ENCODE measurements at places on chromosomes 16 and 17. TPM values are rescaled to one million over a fixed set of nuclear protein-coding genes. Genes with fewer than 3 reads are reported as not detected.

GRCh38 chr16:48531011-48531962 is 78.7 kb downstream of the N4BP1 start:
- no peaks in the 10 kb centered on the region for H3K27me3 ChIP-seq
- no peak for DNase-seq
- H3K4me3 ChIP-seq, result no peak overlapping the region
- H3K4me1 ChIP-seq, result peaks cover 17% of the 10 kb centered on the region
- H3K36me3 ChIP-seq, result no peaks in the 10 kb centered on the region

DNA sequence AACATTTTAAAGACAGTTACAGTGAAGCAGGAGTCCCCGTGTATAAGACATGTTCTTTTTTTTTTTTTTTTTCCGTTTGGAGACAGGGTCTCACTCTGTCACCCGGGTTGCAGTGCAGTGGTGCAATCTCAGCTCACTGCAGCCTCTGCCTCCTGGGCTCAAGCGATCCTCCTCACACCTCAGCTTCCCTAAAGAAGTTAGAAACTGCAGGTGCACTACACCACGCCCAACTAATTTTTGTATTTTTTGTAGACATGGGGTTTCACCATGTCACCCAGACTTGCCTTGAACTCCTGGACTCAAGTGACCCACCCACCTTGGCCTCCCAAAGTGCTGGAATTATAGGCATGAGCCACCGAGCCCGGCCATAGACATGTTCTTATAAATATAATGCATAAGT is 3.0 kb downstream of the EVI2B start:
- H3K4me1 ChIP-seq, result no peaks in the 10 kb centered on the region
- H3K4me3 ChIP-seq, result no peak overlapping the region
- DNase-seq, result no peak
- no peak overlapping the region for H3K27ac ChIP-seq
- no peaks in the 10 kb centered on the region for H3K36me3 ChIP-seq

DNA sequence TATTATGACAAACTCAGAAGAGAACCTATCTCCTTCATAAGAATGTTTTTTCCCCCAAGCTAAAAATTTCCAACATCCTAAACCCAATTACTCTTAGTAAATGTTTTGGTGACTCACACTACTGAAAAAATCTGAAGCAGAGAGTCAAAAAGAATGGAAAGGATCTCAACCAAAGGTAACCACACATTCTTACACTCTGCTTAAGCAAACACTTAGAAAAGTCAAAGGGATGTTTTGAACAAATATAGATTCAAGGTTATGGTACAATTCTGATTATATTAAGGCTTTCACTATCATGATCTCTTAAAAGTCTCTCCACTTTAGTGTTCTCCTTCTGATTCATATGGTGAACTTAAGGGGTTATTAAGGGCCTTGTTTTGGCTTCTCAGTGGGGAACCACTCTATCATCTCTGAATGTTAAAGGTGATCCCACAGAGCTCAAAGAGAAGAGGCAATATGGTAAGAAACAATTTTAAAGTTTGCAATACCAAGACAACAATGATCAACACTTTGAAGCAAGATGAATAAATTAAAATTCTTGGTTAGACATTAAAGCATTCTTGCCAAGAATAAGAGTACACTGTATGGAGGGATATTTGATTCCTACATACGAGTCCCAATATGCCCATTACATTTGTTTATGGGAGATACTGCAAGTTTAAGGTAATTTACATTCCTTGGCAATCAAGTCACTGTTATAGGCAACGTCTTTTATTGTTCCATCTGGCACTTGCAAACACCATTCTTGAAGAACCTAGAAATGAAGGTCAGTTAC is 69.2 kb downstream of the CDC27 start:
- peak; percentile 7 for DNase-seq
- H3K27me3 ChIP-seq, result no peaks in the 10 kb centered on the region
- peaks cover 12% of the 10 kb centered on the region for H3K4me1 ChIP-seq
- no peak overlapping the region for H3K4me3 ChIP-seq
- H3K27ac ChIP-seq, result no peak overlapping the region
- peaks cover 4% of the 10 kb centered on the region for H3K36me3 ChIP-seq

DNA sequence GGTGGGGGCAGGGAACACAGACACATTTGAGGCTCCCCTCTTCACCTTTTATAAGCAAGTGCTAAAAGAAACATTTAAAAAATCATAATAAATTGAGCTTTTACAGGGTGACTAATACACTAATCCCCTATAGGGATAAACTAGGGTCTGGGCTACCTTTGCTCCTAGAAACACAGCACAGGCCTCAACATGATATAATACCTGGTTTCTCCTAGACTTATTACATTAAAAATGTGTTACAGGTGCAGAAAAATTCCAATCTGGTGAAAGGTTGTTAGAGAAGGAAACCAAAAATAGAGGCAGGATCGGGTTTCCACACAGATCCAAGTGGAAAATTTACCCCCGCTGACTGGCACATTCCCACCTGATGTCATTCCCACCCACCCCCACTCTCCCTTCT is 124.7 kb upstream of the NOG start:
- H3K27ac ChIP-seq, result no peak overlapping the region
- no peaks in the 10 kb centered on the region for H3K36me3 ChIP-seq
- H3K4me1 ChIP-seq, result no peaks in the 10 kb centered on the region

GRCh38 chr17:78329263-78330059 is 30.4 kb downstream of the SOCS3 start:
- peaks cover 31% of the 10 kb centered on the region for H3K4me1 ChIP-seq
- no peak overlapping the region for H3K4me3 ChIP-seq
- no peaks in the 10 kb centered on the region for H3K36me3 ChIP-seq
- no peaks in the 10 kb centered on the region for H3K27me3 ChIP-seq
- DNase-seq, result peak; percentile 86
- peak overlapping the region; percentile 83 for H3K27ac ChIP-seq

DNA sequence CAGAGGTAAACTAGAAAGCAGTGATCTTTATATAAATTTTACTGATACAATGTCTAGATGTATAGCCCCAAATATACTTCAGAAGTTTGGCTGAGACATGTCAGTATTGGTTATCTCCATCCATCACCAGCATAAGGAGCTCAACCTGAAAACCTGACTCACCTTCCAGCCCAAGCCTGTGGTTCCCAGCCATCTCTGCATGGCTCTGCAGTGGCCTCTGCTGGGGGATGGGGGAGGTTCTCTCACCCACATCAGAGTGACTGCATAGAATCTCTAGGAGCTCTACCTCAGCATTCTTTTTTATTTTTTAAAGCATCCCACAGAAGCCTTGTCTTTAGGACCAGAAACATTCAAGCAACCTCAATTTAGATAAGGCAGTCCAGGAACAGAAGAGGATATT is 27.3 kb downstream of the USP7 start:
- peak; percentile 77 for DNase-seq
- no peak overlapping the region for H3K4me3 ChIP-seq

GRCh38 chr16:31148896-31149295 is 970 bp downstream of the PRSS36 start:
- no peak for DNase-seq
- no peak overlapping the region for H3K27ac ChIP-seq
- H3K27me3 ChIP-seq, result peaks cover 27% of the 10 kb centered on the region
- no peaks in the 10 kb centered on the region for H3K36me3 ChIP-seq

DNA sequence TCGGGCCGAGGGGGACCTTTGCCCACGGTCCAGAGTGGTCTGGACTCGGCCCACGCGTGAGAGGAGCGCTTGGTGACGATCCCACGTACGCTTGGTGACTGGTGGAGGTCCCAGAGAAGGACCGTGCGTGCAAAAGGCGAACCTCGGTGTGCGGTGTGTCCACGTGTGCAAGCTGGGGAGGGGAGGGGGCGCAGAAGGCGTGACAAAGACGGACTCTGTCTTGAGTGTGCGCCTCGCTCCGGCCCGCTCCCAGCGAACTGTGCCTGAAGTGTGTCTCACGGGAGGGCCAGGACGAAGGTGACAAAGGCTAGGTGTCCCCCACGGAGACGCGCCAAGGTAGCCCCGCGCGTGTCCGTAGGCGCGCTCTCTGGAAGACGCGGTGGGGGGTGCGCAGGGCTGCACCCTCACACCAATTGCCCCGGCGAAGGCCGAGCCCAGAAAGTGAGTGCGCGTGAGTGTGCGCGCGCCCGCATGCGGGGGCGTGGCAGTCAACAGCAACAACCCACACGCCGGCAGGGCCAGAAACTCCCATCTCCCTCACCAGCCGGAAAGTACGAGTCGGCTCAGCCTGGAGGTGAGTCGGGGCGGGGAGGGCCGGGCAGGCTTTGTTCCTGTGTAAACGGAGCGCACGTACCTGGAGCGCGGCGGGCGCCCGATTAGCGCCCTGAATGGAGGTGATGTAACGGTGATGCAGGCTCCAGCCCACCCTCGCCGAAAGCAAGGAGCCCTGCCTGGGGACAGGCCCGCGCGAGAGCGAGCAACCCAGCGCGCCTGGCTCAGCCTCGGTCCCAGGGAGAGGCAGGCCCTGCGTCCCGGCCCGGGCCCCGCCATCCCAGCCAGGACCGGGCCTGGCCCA is at the start of gene GPRC5C:
GPRC5C (plus strand) TSS at position 521 of the 856 bp plus-strand sequence. CDS start 7,689 bp downstream, outside the sequence.
- no peaks in the 10 kb centered on the region for H3K4me1 ChIP-seq
- H3K4me3 ChIP-seq, result no peak within 1 kb of the TSS

C17orf78 gene
- total RNA-seq, result not detected

CLEC18B gene
- total RNA-seq, result 0.77 TPM

TOX3 gene
- not detected for total RNA-seq

All from fibroblast of lung (primary cell).